ENCODE measurements at places on chromosomes 5 and 9.

DNA sequence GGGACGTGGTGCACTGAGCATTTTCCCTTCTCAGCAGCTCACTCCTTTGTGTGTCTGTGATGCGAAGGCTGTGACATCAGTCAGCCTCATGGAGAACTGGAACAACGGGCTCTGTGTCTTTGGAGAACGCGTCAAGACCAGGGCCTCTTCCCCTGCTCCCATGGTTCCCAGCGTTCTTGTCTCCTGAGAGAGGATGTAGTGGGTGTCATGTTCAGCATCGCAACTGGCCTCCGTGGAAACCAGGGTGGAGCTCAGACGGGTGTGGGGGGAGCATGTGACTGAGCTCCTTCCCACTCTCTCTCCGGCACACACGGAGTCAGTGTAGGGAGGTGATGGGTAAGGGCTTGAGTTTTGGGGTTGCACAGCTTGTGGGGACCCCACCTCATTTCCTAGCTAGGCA, 59.7 kb downstream of the TENT4A start:
- DNase-seq, result no peak

GRCh38 chr5:143044265-143044664, 274.1 kb downstream of the ARHGAP26 start:
- no peak for DNase-seq

DNA sequence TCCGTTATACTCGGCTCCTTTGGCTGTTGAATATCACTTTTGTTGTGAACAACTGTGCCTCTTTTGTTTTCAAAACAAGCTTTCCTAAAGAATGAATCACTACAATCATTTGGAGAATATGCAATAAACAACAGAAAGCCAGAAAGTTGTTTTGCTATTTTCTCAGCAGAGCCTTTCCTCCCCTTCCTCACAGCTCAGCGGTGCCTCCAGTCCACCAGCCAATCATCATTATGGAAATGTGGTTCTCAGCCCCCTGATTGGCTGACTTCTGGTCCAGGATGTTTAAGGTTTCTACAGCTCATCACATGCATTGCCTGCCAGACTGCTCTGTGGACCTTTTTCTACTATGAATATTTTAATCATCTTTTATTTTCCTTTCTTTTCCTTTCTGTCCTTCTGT, 9.1 kb upstream of the ZNF608 start:
- DNase-seq, result no peak

- peak; percentile 77 for DNase-seq
These were observed 281.7 kb downstream of the TMEM38B start for GRCh38 chr9:105975886-105976645.

- DNase-seq, result no peak
These were observed 402.3 kb downstream of the TAF11L14 start for GRCh38 chr5:18036531-18036930.

- no peak for DNase-seq
These were observed 246.4 kb downstream of the ACTL7B start for GRCh38 chr9:108609227-108609896.

DNA sequence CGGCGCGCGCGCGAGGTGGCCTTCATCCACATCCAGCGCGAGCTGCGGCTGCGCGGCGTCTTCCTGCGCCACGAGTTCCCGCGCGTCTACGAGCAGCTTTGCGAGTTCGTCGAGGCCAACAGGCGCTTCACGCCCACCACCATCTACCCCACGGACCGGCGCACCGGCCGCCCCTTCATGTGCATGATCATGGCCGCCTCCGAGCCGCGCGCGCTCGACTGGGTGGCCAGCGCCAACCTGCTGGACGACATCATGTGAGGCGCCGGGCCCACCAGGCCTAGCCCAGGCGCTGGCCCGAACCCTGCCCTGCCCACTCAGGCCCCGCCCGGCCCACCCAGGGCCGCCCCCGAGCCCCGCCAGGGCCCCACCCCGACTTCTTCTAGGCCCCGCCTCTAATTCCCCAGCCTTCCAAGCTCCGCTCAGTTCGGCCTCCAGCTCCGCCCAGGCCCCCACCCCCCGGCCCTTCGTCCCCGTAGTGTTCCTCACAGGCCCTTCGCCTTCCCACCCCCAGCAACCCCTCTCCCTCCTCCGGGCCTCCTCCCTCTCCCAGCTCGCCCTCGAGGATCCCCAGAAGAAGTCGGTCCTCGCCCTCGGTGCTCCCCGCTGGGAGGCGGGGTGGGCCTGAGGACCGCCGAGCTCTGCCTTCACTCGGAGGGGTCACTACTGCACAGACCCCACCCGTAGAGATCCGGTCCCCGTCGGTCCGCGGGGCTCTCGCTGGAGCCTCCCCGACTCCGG, 2.0 kb upstream of the PHPT1 start:
- no peak for DNase-seq

DNA sequence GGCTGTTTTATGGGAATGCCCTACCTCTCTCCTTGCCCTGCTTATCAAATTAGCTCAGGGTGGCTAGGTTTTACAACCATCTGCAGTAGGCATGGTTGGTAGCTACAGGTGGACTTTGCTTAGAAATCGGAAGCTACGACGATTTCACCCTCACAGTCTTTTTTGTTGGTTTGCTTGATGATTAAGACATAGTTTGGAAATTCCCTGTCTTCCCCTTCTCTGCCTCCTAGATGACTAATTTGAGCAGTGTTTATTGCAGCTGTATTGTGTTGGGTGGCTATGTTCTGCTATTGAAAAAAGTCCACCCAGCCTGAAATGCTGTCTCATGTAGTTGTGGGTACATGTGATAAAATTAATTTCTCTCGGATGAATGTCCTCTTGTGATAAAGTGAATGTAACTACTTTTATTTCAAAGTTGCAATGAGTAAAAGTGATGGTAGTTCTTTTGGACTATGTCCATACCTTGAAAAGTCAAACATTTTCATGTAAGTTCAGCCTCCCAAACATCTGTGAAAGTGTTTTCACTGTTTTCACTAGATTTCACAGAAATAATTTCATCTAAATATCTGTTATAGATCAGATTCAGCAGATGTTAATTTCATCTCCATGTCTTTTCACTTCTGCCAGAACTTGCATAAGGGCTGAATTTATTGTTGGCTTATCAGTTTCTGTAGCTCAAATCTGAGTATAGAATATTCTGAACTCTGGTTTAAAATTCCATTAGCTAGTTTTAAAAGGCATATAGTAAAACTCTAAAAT, 37.3 kb upstream of the FYB1 start:
- DNase-seq, result no peak

DNA sequence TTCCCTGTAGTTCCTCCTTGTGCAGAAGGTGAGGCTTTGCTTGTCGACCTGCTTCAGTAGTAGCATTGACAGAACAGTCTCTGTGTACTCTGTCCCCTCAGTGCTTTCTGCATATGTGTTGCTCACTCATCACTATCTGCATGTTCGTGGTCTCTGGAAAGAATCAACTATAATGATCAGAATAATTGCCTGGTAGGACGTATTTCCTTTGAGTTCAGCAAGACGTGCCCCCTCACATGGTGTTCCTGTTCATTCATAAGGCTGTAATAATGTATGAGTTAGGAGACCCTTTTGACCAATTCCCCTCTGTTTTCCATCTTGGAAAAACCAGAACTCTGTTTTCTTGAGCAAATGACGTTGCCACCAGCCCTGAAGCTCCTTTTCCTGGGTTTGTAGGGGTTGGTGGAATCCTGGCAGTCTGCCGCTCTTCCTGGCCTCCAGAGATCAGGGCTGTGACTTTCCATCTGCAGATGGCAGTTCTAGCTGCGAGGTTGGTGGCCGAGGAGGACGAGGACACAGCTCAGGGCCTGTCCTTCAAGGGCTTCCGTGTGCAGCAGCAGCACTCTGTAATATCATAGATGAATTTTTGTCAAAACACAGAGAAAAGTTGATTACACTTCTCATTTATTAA, 61.9 kb downstream of the EXOSC2 start:
- DNase-seq, result no peak
